Suprapubic skin (tissue), 4 donors: ENCODE measurements at places on chromosomes 13 and 19.

- no peaks in the 10 kb centered on the region for H3K36me3 ChIP-seq
- H3K27me3 ChIP-seq = no peaks in the 10 kb centered on the region
- H3K4me1 ChIP-seq = no peaks in the 10 kb centered on the region
- no peak overlapping the region for H3K27ac ChIP-seq
These were observed 103.4 kb upstream of the POSTN start for GRCh38 chr13:37701972-37702371.

GRCh38 chr13:92589955-92590354 is 636.7 kb upstream of the GPC6 start:
- H3K36me3 ChIP-seq = no peaks in the 10 kb centered on the region
- H3K4me3 ChIP-seq = no peak overlapping the region
- H3K4me1 ChIP-seq = no peaks in the 10 kb centered on the region
- H3K27ac ChIP-seq = no peak overlapping the region
- no peak for DNase-seq

DNA sequence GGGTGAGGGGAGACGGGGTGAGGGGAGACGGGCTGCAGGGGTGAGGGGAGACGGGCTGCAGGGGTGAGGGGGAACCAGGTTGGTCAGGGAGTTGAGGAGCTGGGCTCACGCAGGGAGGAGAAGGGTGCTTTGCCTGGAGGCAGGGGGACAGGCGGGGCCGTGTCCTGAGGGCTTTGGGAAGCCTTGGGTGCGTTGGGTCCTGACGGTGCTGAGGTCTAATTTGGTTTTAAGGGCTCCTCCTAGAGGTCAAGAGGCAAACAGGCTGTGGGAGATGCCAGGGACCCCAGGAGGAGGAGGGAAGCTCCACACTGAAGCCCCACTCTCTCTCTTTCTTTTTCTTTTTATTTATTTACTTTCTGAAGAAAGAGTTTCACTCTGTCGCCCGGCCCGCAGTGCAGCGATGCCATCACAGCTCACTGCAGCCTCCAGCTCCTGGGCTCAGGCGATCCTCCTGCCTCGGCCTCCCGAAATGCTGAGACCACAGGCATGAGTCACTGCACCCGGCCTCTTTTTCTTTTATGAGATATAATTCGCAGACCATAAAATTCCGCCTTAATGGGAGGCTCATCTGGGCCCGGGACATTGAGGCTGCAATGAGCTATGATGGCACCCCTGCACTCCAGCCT is 9.3 kb upstream of the MISP start:
- no peaks in the 10 kb centered on the region for H3K27me3 ChIP-seq
- no peaks in the 10 kb centered on the region for H3K4me1 ChIP-seq
- peaks cover 22% of the 10 kb centered on the region for H3K36me3 ChIP-seq

- DNase-seq = no peak
- no peak overlapping the region for H3K4me3 ChIP-seq
- H3K4me1 ChIP-seq = peaks cover 10% of the 10 kb centered on the region
- no peaks in the 10 kb centered on the region for H3K36me3 ChIP-seq
- H3K27ac ChIP-seq = no peak overlapping the region
- H3K27me3 ChIP-seq = peaks cover 46% of the 10 kb centered on the region
These were observed 2.7 kb downstream of the CNMD start for GRCh38 chr13:52736891-52737290.
